ENCODE measurements at places on chromosomes 1 and 21. TPM values are rescaled to one million over a fixed set of nuclear protein-coding genes. Genes with fewer than 3 reads are reported as not detected.

DNA sequence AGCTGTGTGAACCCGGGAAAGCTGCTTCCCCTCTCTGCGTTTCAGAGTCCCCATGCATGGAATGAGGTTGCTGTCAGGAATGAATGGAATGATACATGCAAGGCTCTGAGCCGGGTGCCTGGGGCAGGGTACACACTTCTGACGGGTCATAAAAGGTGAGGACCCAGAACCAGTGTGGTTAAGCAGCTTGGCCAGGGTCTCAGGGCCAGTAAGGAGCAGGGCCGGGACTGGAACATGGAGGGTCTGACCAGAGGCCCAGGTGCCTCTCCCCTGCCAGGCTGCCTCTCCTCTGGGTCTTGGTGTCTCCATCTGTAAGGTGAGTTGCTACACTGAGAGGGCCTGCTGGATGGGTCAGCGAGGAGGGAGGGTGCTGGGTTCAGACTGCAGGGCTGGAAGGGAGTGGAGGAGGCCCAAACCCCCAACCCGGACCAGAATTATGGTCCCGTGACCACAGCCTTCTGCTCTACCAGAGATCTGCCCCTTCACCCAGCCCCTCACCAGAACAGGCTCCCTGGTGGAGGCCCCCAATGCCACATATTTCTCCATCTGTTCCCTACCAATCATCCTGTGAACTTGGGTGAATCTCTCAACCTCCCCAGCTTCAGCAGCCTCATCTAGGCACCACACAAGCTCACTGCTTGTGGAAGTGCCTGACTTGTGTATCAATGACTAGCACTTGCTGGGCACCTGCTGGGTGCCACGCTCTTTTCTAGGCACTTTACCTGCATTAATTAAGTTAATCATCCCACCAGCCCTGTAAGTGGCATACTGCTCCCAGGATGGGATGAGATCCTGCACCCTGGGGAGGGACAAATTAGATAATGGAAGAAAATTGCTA, 16.2 kb upstream of the LRP8 start:
- H3K27me3 ChIP-seq, result no peaks in the 10 kb centered on the region
- H3K4me1 ChIP-seq, result no peaks in the 10 kb centered on the region
- H3K27ac ChIP-seq, result no peak overlapping the region
- no peak overlapping the region for H3K4me3 ChIP-seq
- no peaks in the 10 kb centered on the region for H3K36me3 ChIP-seq

DNA sequence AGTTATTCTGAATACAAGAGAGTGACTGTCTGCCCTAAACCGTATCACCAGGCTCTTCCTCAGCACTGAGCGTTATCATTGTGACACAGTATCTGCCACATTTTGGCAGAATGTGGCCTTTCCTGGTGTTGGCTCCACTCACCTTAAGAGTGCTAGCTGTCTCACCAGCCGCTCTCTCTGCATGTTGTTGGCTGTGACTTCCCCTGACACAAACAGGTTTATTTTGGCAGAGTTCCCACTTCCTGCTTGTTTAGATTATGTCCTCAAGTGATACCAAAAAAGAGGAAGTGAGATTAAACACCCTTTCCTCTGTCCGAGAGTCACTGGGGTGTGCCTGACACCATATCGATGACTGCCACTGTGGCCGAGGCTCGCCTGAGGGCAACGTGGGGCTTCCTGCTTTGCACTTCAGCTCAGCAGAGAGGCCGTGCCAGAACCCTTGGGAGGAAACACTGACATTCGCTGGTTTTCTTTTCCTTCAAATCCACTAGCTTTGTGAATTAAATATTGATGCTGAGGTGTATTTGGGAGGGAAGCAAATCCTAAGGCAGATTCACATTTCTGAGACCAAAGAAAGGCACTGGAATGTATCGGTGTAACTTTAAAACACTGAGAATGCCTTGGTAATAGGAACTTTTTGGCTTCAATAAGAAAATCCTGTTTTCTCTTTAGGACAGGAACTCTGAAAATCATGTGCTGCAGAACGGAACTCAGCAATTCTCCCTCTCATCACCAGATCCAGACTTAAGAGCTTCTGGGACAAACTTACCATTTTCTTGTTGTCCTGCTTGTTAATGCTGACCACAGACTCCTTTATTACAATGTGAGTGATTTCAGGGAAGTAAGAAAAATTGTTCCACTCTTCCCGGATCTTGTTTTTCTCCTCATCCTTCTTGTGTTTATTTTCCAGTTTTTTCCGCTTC, 102.1 kb downstream of the JAK1 start:
- H3K27ac ChIP-seq, result no peak overlapping the region
- H3K4me1 ChIP-seq, result no peaks in the 10 kb centered on the region
- H3K36me3 ChIP-seq, result peaks cover 54% of the 10 kb centered on the region
- H3K27me3 ChIP-seq, result no peaks in the 10 kb centered on the region
- peak; percentile 55 for DNase-seq

- H3K4me1 ChIP-seq, result peaks cover 6% of the 10 kb centered on the region
- no peak overlapping the region for H3K27ac ChIP-seq
- DNase-seq, result no peak
- H3K27me3 ChIP-seq, result no peaks in the 10 kb centered on the region
- no peak overlapping the region for H3K4me3 ChIP-seq
These were observed 116.3 kb downstream of the ADSS2 start for GRCh38 chr1:244335456-244335855.

The NBPF4 gene
- total RNA-seq, result not detected

DNA sequence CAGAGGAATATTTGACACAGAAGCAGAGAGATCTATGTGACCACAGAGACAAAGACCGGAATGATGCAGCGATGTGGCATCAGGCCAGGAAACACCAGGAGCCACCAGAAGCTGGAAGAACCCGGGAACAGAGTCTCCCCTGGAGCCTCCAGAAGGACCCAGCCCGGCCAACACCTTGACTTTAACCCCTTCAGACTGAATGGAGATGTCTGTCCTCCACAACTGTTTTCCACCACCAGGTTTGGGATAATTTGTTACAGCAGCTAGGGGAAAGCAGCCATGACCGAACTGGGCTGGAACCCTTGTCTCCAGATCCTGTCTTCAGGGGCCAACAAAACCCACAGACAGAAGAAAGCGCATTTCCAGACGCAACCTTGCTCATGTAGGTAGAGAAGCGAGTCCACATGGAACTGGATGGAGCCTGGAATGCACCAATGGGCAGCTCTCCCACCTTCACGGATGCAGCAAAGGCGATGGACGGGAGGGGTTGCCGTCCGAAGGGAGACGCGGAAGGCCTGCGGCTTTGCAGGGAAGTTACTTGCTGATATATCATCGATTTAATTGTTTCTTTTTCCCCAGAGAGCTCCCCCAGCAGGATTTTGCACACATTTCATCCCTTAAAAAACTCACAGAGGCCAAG, 396.6 kb downstream of the NPHP4 start:
- H3K27ac ChIP-seq, result no peak overlapping the region
- H3K4me1 ChIP-seq, result peaks cover 15% of the 10 kb centered on the region
- DNase-seq, result no peak
- no peaks in the 10 kb centered on the region for H3K36me3 ChIP-seq
- H3K27me3 ChIP-seq, result peaks cover 11% of the 10 kb centered on the region
- no peak overlapping the region for H3K4me3 ChIP-seq
